ENCODE measurements at places on chromosomes 6 and 20.
A peak's percentile ranks its signal among the peaks of the same experiment; 100 is the strongest.

GRCh38 chr20:33781133-33781532 is 30.0 kb upstream of the CHMP4B start:
- DNase-seq, result no peak

DNA sequence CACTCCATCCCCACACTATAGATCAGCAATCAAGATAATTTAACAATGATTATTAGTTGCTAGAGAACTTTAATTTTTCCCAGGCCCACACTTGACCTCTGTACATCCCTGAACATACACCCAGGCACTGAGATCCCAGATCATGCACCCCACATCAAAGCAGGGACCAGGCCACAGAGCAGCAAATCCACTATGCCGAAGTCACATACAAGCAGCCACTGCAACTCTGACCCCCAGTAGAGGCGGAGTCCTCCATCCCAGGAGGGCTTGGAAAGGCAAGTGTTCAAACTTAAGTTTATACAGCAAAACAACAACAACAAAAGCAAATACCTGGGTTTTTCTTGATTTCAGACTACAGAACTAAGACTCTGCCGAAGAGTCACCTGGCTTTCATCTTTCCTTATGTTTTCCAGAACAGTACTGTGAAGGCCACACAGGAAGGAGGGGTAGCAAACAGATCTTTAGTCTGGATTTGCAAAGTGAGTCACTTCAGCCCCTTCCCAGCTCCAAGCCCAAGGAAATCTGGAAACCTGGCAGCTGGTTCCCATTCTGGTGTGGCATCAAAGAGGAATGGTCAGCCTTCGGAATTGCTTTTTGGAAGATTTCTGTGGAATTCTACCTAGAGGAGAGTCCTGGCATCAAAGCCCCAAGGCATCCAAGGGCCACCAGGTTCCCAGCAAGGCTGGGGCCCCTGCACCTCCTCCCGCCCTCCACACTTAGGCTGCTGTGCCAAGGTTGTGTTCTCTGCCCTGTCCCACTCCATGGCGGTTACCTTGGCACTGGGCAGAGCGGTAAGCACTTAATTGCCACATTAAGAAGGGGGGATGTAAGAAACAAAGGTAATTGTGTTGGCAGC is 7.3 kb downstream of the JAG1 start:
- no peak for DNase-seq

GRCh38 chr20:42406826-42407225 is 782.9 kb downstream of the PTPRT start:
- DNase-seq, result no peak

DNA sequence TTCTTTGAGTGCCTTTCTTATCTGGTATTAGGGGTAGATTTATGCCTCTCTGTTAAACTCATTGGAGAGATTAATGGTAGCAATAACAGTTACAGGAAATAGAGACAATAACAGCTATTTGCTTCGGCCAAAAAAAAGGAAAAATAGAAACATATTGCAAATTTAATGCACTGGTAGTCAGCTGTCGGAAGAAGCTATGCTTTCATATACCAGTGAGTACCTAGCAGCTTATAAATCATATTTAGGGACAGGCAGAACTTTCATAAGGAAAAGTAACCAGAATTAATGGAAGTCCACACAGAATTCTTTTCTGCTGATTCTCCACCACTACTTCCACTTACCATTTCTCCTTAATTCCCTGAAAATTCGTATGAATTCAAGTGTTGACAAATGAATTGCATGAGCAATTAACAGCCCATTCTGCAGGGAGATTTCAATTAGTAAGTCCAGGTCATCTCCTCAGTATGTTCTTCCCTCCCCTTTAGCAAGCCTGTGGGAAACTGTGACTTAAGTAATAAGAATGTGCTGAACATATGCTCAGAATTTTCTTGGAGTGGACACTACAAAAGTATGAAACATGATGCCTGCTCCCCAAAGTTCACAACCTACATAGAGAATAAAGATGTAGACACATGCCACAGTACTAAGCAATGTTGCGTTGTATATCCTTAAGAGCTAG is 196.7 kb upstream of the KCNQ5 start:
- DNase-seq, result no peak

DNA sequence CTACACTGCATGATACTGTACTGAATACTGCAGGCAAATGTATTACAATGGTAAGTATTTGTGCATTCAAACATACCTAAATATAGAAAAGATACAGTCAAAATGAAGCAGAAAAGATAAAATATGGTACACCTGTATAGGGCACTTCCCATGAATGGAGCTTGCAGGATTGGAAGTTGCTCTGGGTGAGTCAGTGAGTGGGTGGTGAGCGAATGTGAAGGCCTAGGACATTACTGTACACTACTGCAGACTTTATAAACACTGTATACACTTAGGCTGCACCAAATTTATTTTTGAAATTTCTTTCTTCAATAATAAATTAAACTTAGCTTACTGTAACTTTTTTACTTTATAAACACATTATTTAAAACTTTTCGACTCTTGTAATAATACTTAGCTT is 213.1 kb downstream of the ATXN1 start:
- DNase-seq, result no peak

DNA sequence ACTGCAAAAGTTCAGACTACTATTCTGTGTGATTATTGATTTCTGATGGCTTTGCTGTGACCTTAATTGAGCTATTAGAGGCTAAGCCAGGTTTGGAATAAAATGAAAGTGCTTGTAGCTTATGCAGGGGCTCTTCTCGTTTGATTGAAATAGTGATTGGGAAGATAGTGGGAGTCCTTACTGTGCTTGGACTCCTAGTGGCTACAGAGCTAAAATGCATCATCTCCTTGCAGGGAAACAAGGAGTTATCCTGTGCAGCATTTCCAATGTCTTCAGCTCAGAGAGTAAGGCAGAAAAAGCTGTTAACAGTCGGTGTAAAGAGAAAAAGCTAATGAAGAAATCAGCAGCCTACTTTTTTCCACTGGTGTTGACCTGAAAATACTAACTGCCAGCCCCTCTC is 173.5 kb downstream of the SLC35F1 start:
- no peak for DNase-seq

GRCh38 chr20:45235995-45236394 is 14.8 kb downstream of the SEMG2 start:
- no peak for DNase-seq

DNA sequence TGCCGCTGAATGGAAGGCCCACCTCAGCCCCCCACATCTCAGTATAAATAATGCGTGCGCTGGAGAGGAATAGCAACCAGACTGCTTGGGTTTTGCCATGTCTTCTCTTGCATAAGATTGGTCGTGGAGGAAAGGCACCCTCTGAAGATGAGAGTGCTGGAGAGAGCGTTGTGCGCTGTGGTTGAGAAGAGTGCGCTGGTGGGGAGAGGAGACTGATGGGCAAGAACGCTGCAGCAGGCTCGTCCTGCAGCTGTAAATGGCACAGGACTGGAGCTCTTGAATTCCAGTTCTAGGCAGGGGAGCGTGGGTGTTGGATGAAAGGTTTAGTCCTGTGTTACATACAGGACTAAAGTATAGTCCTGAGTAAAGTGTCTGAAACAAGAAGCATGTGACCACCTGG is 51.5 kb downstream of the RPRD1B start:
- no peak for DNase-seq

DNA sequence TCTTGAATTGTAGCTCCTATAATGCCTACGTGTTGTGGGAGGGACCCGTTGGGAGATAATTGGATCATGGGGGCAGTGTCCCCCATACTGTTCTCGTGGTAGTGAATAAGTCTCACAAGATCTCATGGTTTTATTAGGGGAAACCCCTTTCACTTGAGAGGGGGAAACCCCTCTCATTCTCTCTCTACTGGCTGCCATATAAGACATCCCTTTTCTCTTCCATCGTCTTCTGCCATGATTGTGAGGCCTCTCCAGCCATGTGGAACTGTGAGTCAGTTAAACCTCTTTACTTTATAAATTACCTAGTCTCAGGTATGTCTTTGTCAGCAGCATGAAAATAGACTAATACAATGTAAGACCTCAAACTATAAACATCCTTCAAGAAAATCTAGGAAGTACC is 23.1 kb downstream of the PAQR8 start:
- DNase-seq, result peak; percentile 22

DNA sequence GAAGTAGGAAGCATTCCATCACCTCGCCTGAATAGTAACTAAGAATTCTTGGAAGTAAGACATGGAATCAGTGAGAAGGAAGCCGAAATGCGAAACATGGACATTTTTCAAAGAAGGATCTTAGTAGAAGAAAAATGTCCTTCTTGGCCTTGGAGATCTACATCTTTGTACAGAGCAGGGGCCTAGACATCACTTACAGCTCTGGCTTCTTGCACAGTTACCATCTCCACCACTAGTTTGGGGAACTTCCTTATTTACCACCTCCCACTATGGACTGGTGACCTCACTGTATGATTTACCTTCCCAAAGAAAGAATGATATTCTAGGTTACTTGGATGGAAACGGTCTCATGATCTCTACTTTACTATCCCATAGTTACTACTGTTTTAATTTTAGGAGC is 15.7 kb downstream of the CASS4 start:
- no peak for DNase-seq

GRCh38 chr20:38975539-38976120 is 13.5 kb downstream of the DHX35 start:
- no peak for DNase-seq

GRCh38 chr20:53874104-53874503 is 196.3 kb downstream of the BCAS1 start:
- no peak for DNase-seq

- no peak for DNase-seq
Observed at GRCh38 chr20:57524511-57525176, at the start of gene CTCFL. TSS of gene CTCFL (minus strand) at chr20:57525140. CDS start at chr20:57524205, 935 bp downstream.

DNA sequence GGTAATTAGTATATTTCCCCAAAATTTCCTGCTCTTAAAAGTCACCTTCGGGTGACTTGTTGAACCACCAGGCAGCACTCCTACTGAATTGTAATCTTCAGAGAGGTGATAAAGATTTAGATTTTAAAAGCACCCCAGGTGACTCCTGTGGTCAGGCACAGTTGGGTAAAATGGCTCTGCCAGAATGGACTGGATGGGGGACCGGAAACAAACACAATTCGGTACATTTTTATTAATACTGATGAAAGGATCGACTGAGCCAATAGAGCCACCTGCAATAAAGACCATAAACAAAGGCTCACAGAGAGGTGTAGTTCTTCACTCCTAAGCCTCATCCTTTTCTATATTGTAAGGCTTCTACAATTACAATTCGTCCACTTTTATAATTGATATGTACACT is 19.6 kb upstream of the FAM83C start:
- DNase-seq, result no peak

GRCh38 chr6:27672113-27672799 is 199.4 kb upstream of the ZNF184 start:
- DNase-seq, result no peak

GRCh38 chr6:117025310-117025709 is 148.3 kb downstream of the RFX6 start:
- no peak for DNase-seq

- DNase-seq, result no peak
Observed at GRCh38 chr20:54717983-54718382, 242.6 kb downstream of the DOK5 start.

DNA sequence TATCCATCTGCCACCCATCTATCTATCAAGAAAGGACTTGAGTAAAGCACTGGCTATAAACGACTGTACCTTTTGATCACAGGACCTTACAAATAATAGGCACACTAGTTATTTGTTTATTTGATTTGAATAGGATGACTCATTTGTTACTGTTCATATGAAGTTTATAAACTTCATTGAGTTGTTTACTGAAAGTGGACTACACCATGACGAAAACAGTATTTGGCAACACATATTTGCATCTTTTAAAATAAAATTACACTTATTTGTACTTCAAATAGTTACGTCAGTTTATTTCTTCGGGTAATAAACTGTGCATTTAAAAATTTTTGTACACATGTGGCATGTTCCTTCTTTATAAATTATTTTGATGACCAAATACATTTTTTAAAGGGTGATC is 133.0 kb downstream of the OGFRL1 start:
- DNase-seq, result no peak

GRCh38 chr6:8855411-8855810 is 420.1 kb upstream of the SLC35B3 start:
- DNase-seq, result no peak

GRCh38 chr6:45724511-45724910 is 291.1 kb downstream of the CLIC5 start:
- DNase-seq, result no peak

- DNase-seq, result no peak
Observed at GRCh38 chr20:20480126-20480525, 112.2 kb downstream of the INSM1 start.

DNA sequence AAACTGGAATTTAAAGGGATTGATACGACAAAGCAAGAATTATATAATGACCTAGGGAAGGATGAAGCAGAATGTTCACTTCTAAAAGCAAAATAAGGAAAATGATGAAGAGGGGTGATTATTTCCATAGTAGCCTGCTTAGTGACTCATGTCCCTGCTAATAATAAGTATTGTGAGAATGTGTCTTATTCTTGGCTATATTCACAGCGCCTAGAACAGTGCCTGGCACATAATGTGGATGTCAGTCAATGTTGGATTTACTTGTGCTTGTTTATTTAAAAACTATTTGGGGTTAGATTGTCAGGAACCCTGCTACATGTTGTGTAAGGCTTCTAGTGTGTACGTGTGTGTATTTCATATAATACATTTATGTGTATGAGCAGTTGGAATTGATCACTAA is 85.1 kb downstream of the ZFAND3 start:
- no peak for DNase-seq

- no peak for DNase-seq
Observed at GRCh38 chr6:151387175-151387970, 4.0 kb downstream of the ZBTB2 start.

DNA sequence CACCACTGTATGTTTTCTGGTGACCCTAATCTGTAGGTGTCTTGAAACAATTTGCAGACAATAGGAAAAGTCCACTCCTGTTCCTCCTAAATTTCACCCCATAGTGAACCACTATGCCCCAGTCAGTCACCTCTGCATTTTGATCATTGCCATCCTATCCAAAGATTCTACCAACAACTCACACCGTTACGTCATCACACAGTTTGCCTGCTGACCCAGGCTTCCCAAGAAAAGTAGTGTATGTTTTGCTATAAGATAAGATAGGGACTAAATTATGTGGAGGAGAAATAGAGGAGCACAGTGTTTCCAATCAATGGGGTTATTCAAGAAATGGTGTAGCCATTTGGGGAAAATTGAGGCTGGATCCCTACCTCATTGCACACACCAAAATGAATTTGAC is 58.8 kb downstream of the GNAS start:
- DNase-seq, result no peak

GRCh38 chr20:11197851-11198250 is 524.1 kb upstream of the JAG1 start:
- no peak for DNase-seq

GRCh38 chr20:54063580-54063979 is 6.8 kb downstream of the BCAS1 start:
- no peak for DNase-seq
